M059J (cell line): ENCODE measurements at places on chromosomes 5 and 9.

DNA sequence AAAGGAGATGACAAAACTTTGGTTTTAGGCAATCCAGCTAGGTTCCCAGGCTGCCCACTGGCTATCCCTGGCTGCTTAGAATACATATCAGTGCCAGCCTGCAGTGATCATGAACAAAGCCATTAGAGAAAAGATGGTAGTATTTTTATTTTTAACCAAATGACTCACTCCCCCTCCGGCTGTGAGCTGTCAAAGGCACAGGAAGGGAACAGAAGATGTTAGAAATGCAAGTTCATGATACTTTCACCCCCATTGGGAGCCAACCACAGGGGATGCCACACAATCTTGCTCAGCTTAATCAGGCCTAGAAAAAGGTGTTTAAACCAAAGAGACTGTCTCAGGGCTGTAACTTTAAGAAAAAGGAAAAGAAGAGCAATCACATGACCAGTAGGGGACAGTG, 70.3 kb upstream of the ASTN2 start:
- peak; percentile 81 for DNase-seq

- DNase-seq, result no peak
These were observed 6.3 kb downstream of the RCL1 start for GRCh38 chr9:4799033-4799430.

GRCh38 chr5:103539376-103540330, 22.9 kb downstream of the NUDT12 start:
- no peak for DNase-seq

GRCh38 chr9:89405826-89406225, 87.5 kb downstream of the SECISBP2 start:
- no peak for DNase-seq
